ENCODE measurements at places on chromosomes 3 and 15.

DNA sequence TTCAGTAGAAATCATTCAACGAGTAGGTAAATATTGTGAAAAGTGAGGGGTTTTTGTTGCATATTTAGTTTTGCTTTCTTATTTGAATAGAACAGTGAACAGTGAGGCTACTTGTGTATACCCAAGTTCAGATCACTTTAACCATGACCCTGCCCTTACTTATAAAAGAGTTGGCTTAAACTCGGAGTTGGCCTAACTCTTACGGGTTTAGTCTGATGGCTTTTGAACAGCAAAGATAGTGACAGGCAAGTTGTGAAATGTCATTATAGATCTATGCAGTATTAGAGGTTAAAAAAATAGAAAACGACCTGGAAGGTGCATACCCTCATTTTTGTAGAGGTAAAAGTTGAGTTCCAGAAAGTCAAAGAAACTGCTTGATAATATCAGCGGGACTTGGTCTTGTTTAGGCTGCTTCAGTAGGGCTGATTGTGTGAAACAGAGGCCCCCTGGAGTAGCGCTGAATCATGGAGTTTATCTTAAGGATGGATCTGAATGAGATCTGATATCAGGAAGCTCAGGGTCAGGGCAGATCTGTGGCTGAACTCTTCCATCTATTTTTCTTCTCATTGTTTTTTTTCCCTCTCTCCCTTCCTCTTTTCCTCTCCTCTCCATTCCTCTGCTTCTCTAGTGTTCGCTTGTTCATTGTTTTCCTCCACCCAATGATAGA is 359.8 kb downstream of the LPP start:
- no peak for DNase-seq

- DNase-seq = no peak
Measured at GRCh38 chr3:64595253-64595694, 92.5 kb downstream of the ADAMTS9 start.

DNA sequence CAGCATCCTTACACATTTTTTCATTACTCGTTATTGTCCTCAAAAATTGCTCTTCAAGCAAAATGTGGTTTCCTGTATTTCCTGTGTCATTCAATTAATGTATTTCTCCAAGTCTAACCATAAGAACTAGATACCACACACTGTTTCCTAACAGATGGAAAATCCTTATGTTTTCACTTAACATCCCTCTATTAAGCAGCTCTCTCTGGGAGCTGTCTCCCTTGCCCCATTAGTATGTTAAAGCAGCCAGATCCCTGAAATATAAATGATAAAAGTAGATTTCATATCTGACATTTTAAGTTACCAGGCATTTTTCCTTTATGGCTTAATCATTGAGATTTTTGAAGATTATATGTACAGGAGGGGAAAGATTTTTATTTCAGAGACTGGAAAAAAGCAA is 15.9 kb downstream of the PFN2 start:
- DNase-seq = no peak

DNA sequence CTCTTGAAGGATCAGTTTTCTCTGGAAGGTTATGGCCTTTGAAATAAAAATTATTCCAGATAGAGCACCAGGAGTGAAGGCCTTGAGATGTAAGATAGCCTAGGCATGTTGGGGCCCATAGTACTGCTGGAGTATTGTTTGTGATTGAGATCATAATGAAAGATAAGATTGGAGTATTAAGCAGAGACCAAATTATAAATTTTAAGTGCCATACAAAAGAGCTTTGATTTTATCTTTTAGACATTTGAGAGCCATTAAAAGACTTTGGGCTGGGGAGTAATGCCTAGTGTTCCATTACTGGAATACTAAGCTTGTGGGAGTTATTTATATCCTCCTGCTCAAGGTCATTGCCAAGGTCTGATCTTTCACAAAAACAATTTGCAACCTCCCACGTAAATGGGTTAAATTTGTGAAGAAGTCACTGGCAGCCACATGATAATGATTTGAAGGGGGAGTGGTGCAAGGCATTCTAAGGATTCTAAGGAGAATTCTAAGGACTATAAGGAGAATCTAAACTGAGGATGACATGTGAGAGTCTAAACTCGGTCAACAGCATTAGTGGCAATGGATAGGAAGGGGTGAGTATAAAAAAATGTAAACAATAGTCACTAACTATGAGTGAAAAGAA is 12.8 kb downstream of the ELL3 start:
- DNase-seq = no peak

GRCh38 chr15:58247855-58248842 is 110.0 kb downstream of the AQP9 start:
- no peak for DNase-seq
